ENCODE measurements at places on chromosomes 5 and 9.

GRCh38 chr9:70856411-70856810 lies 265.0 kb downstream of the TRPM3 start:
- no peak for DNase-seq

DNA sequence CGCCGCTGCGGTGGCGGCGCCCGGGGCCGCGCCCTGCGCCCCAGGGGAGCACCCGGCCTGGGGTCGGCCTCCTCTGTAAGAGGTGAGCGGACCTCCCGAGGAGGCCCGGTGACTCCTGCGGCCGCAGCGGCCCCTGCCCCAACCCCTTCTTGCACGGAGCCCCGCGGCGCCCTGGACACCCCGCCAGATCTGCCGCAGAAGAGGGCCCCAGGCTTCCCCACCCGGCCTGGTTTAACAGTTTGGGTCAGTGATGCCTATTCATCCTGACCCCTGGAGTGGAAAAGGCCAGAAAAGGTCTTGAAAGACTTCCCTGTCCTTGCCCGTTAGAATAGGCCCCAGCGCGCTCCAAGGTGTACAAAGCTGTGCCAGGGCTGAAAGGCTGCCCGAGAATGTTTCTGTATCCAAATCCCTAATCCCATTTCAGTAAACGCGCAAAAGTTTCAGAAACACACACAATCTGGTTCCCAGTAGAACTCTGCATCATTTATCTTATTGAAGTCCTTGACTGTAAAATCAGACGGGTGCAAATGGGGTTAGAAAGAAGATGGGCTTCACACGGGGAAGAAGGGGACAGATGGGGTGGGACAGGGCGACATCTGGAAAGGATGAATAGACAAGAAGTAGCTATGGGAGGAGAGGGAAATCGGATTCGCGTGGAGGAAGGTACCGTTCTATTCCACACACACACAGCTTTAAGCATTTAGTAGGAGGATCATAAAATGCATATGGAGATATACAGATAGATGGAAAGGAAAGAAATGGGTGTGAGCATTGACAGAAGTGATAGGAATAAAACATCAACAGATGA lies 1.1 kb upstream of the SSBP2 start:
- DNase-seq: no peak

DNA sequence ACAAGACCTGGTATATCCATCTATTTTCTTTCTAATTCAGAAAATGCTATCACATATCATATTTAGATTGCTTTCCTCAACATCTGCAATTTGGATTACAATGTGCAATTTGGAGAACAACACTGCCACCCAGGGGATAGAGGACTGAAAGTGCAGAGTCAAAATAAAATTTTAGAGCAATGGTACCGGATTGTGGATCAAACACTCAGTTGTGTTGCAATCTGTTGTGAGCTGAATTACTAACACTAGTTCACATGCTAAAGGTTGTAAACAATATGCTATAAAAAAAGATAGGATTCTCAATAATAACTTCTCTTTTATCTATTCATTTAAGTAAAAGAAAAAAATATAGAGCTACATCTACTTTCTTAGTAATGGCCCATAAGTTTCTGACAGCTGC lies 11.9 kb upstream of the SRFBP1 start:
- DNase-seq: no peak

GRCh38 chr9:129317179-129318011 lies 139.3 kb upstream of the IER5L start:
- no peak for DNase-seq

- no peak for DNase-seq
Observed at GRCh38 chr9:96187151-96187555, 114.8 kb downstream of the HSD17B3 start.

- no peak for DNase-seq
Observed at GRCh38 chr5:35131723-35132122, 84.0 kb upstream of the AGXT2 start.

- DNase-seq: no peak
Observed at GRCh38 chr9:93205045-93205768, 21.3 kb downstream of the WNK2 start.

GRCh38 chr9:131087354-131087893 lies 8.9 kb upstream of the AIF1L start:
- DNase-seq: no peak

DNA sequence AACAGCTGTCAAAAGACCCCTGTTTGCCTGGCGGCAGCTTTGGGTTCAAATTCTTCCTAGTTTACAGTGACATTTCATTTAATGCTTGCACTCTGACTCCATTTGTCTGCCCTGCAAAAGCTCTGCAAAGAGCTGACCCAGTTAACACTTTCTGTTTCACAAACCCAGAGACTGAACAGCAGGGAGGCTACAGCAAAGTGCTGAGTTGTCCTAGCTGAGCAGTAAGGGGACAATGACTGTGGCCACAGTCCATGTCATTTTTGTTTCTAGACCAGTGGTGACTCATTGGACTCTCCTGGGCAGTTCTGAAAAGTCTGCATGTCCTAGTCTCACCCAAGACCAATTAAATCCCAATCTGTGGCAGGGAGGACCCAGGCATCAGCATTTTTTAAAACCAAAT lies 994.8 kb upstream of the WWC1 start:
- DNase-seq: no peak

- DNase-seq: no peak
Observed at GRCh38 chr9:86632537-86632936, 278.3 kb upstream of the TUT7 start.

- DNase-seq: no peak
Observed at GRCh38 chr9:122234022-122234748, 5.4 kb upstream of the LHX6 start.

DNA sequence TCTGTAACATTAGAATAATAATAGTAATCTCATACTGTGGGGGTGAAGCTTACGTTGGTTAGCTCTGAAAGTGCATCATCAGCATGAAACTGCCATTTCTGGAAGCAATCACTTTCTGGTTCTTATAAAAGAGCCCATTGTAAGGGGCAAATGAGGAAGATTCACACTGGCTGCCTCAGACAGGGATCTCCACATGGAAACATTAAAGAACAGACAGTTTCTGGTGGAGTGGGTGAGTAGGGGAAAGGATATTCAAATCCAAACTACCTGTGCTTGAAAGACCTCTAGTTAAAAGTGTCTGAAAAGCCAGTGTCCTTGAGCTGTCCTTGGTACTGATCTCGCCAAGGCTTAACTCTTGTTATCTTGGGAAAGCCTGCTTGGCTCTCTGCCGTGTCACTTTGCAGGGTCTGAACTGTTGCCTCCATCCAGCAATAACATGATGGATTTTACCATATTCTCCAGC lies 19.1 kb upstream of the SLC31A2 start:
- DNase-seq: no peak

DNA sequence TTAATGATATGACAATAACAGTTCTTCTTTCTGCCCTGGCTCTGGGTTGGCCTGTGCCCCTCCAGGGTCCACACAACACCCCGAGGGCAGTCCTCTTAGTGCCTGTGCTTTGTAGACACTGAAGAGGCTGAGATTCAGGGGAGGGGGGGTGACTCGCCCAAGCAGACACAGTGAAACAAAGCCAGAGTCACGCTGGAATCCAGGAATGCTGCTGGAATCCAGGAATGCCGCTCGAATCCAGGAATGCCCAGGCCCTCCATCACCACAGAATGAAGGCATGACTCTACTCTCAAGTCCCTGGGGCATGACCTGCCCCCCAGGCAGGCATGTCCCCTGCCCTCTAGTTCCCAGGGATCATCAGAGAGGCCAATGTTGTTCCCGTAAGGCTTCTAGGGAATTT lies 73.1 kb downstream of the LRSAM1 start:
- no peak for DNase-seq

GRCh38 chr5:109936996-109937395 lies 247.3 kb downstream of the MAN2A1 start:
- no peak for DNase-seq

GRCh38 chr5:11335881-11336760 lies 568.1 kb downstream of the CTNND2 start:
- no peak for DNase-seq

GRCh38 chr5:141343953-141344463 lies 379 bp downstream of the PCDHGA3 start:
- no peak for DNase-seq

DNA sequence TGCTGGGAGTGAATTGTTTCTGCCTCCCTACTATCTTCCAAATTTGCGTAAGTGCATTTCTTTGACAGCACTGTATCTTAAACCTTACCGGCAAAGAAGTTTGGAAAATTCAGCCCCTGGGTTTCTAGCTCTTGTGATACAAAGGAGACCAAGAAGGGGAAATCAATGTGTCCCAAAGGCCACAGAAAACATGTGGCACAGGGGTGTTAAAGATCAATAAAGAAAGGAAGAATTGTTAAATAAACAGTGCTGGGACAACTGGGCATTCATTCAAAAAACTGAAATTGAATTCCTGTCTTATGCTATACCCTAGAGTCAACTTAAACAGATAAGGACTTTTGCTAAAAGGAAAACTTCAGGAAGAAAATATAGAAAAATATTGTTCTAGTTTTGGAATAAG lies 328.1 kb downstream of the MAN2A1 start:
- no peak for DNase-seq

DNA sequence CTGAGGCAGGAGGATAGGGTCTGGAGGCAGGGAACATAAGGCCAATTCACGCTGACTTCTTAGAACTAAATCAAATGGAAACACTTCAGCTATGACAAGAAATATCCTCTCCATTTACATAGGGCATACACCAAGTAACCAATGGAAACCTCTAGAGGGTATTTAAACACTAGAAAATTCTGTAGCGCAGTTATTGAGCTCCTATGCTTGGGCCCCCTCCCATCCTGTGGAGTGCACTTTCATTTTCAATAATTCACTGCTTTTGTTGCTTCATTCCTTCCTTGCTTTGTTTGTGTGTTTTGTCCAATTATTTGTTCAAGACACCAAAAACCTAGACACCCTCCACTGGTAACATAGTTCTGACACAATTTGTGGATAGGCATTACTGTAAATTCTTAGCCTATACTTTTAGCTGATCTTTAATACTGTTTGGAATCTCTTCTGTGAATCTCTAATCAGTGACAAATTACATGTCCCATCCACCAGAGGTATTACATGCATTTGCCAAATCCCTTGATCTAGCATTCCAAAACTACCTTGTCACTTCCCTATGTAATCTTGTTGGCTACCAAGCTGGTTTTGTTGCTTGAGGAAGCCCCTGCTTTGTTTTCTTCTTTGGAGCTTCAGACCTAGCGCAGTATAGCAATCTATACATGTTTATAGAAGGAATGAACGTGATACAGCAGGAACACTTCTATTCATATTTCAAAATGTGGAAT lies 61.6 kb downstream of the ST8SIA4 start:
- DNase-seq: no peak

DNA sequence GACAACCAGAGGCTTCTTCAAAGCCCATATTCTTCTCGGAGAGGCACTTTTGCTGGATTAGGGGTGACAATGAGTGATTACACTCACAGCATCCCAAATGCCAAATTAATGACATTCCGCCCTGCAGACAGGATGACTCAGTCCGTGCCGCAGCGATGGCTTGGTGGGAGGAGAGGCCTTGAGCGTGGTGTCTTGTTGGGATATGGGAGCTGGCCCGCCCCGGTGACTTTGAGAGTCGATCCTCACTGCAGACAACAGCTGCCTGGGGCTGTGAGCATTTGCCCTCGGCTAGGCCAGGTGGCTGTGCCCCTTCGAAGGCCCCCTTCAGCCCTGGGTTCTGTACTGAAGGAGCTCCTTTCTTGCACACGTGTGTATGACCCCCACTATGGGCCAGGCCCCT lies 29.8 kb downstream of the OLFM1 start:
- DNase-seq: no peak

GRCh38 chr9:125683486-125683885 lies 23.5 kb downstream of the MAPKAP1 start:
- DNase-seq: no peak

DNA sequence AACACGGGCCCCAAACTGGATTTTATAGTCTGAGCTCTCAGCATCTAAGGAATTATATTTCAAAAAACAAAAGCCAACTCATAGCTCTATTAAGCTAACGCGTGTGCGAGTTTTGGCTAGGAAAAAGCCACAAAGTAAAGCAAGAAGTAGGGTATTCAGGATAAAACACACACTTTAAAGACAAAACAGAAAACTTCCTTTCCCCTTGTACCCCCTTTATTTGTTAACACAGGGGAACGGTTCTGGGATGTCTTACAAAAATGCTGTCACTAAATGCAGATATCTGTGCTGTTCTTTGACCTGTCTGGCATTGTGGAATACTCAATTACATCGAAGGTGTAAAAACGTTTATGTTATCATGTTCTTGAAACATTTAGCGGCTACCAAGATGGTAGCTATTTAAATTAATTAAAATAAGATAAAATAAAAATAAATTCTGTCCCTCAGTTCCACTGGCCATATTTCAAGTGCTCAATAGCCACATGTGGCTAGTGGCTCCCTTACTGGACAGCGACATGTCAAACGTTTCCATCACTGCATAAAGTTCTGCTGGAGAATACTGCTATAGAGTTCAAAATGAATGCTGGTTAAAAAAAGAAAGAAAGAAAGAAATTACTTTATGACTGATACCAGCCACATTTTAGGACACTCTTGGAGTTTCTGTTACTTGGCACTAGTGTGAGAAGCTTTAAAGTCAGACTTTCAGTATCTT lies 7.2 kb upstream of the MEF2C start:
- no peak for DNase-seq

GRCh38 chr5:9497347-9497746 lies 48.5 kb downstream of the SEMA5A start:
- DNase-seq: no peak

DNA sequence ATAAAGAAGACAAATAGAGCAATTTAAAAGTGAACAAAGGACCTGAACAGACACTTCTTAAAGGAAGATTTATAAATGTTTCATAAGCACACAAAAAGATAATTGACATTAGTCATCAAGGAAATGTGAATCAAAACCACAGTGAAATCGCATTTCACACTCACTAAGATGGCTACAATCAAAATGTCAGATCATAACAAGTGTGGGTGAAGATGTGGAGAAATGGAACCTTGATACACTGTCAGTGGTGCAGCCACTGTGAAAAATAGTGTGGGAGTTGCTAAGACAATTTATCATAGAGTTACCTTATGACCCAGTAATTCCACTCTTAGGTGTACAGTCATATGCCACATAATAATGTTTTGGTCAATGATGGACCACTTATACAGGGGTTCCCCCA lies 54.5 kb upstream of the HTR4 start:
- DNase-seq: no peak

DNA sequence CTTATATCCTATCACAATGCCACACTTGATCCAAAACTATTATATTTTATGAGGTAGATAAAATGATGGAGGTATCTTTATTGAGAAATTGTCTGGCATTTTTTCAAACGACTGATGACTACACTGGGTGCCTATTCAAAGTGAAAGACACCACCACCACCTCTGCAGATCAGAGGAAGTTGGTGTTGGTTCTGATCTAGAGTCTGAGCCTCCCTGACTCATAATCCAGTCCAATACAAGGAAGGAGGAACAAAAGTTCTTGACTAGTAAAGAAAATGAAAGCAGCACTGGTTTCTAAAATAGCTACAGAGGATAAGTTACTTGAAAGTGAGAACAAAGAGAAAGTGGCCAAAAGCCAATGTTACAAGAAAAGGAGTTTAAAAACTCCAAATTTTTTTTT lies 139.9 kb downstream of the RFX3 start:
- DNase-seq: no peak

GRCh38 chr9:89536145-89536574 lies 38.2 kb upstream of the SEMA4D start:
- DNase-seq: no peak
